ENCODE measurements at places on chromosomes 4 and X.

DNA sequence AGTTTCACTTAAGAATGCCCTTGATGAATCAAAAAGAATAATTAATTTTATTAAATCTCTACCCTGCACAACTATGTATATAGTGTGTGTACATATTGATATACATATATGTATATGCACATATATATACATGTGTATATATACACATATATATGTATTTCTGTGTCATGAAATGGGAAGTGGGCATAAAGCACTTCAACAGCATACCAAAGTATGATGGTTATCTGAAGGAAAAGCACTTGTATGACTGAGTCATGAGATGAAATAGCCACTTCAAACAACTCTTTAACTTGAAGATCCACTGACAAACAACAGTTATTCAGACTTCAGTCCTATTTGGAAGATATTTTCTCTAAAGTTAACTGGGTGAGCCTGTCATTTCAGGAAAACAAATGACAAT is 16.3 kb downstream of the RNF128 start:
- ATAC-seq, result no peak

DNA sequence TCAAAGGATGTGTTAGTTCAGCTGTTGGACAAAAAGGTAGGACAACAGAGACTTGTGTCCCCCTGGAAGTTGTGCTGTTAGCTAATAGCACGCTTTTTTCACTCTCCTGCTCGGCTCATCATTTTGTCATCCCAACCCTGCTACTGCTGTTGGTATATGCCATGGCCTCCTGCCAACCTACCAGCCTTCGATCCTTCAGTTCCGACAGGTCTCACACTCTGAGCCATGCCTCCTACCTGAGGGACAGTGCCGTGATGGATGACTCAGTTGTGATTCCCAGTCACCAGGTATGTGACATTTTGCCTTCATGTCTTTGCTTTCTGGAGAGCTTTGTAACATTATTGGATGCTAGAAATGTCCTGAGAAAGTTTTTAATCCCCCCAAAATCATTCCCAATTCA is 268.1 kb downstream of the ANK2 start:
- peak; percentile 31 for ATAC-seq

DNA sequence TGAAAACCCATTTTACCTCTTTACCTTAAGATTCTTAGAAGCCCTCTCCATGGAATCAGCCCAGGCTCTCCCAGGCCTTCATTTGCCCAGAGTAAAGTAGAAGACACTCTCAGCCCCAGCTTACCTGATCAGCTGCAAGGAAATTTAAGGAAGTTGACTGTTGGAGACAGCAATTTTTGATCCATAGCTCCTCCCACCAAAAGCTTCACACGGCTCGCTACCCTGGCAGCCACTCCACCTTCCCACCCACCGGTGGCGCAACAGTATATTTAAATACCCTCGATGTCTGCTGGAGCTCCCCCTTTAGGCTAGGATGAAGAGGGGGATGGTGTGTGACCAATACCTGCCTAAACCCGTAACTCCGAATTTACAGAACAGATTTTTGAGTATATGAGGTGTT is 75.4 kb downstream of the MBNL3 start:
- no peak for ATAC-seq

DNA sequence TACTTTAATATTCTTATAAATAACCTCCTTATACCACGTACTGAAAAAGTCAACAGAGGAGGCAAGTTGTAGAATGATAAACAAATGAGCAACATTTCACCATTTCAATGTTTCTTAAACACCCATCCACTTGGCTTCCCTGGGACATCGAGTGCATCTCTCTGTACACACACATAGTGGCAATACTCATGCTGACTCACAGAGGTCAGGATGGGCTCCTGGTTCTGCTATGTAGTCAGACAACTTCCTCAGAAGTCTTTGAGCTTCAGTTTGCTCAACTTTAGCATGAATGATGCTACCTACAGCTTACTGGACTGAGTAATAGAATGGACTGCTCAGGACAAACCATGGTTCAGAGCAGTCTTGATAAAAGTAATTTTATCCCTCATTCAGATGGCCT is 56.9 kb downstream of the MAD2L1 start:
- no peak for ATAC-seq

DNA sequence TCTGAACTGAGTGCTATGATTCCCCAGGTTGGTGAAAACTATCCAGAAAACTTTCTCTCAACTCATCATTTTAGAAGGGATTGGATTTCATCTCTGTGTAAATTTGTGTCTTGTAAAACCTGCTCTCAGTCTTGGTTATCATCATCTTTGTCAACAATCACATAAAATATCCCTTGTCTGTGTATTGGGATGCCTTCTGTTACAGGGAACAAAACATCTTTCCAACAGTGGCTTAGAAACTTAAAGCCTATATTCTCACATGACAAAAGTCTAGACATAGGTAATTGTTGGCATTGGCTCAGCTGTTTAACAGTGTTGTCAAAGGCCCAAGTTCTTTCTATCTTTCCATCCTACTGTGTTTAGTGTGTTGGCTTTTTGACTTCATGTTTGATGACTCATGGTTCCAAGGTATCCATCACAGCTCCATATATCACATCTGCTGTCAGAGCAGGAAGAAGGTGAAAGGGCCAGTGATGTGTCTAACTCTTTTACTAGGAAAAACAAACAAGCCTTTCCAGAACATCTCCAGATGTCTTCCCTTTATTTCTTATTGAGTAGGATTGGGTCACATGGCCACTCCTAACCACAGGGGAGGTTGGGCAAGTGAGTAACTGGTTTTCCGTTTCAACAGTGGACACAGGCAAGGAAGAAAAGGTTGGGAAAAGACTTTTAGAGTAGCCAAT is 65.0 kb downstream of the PHEX start:
- peak; percentile 44 for ATAC-seq

DNA sequence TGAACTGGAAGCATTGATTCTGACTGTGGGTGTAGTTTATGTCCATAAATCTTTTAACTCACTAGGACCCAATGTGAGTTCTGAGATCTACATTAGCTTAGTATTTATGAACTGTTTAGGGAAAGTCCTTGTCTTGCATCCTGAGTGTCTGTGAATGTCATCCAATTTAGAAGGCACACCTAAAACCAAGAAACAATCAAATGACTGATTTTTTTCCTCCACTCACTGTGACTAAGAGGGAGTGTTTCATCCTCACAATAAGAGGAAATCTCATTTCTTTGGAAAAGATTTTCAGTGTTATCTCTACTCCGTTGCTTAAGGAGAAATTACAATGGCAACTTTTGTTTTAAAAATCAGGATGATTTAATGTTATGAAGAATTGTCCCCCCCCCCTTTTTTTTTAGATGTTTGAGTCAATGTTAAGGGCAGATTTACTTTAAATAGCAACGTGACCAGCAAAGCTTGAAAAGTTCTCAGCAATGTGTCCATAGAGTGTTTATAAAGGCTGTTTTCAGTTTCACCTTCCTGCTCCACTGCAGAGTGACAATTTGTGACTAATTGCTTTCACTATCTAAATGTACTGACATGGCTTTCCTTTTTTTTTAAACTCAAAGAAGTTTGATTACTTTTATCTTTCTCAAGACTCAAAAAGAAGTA is 173.0 kb downstream of the SPCS3 start:
- ATAC-seq, result no peak

- ATAC-seq, result no peak
Observed at GRCh38 chr4:2878346-2878745, 34.7 kb downstream of the ADD1 start.

DNA sequence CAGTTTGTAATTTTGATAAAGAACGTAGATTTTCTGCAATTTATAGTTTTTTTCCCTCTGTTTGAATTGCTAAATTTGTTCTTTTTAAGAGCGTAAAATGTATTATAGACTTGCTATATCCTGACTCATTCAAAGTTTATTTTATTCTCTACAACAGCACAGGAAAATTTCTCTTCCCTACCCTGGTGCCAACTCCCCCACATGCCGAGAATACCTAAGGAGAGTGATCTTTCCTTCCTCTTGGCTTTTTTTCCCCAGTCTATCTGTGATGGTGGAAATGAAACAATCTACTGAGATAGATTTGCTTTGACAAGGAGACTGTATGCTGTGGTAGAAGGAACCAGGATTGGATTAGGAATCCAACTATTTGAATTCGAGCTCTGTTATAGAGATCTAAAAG is 271.6 kb downstream of the TLL1 start:
- no peak for ATAC-seq

Data from gastroesophageal sphincter (tissue), 4 donors.